ENCODE measurements at places on chromosomes 1 and 21. TPM values are rescaled to one million over a fixed set of nuclear protein-coding genes. Genes with fewer than 3 reads are reported as not detected.

- H3K36me3 ChIP-seq: peaks cover 2% of the 10 kb centered on the region
- H3K4me1 ChIP-seq: no peaks in the 10 kb centered on the region
Observed at GRCh38 chr1:1151306-1151705, 22.4 kb upstream of the TTLL10 start.

GRCh38 chr1:54808443-54809207 is 7.5 kb upstream of the TTC22 start:
- no peak overlapping the region for H3K27ac ChIP-seq
- H3K4me1 ChIP-seq: peaks cover 5% of the 10 kb centered on the region
- H3K36me3 ChIP-seq: no peaks in the 10 kb centered on the region
- no peak for DNase-seq
- H3K27me3 ChIP-seq: no peaks in the 10 kb centered on the region

GRCh38 chr1:46528297-46528955 is 23.0 kb downstream of the KNCN start:
- H3K36me3 ChIP-seq: no peaks in the 10 kb centered on the region
- H3K4me3 ChIP-seq: no peak overlapping the region
- H3K27me3 ChIP-seq: peaks cover 59% of the 10 kb centered on the region
- peaks cover 33% of the 10 kb centered on the region for H3K4me1 ChIP-seq
- no peak overlapping the region for H3K27ac ChIP-seq

- no peaks in the 10 kb centered on the region for H3K36me3 ChIP-seq
- peaks cover 12% of the 10 kb centered on the region for H3K4me1 ChIP-seq
- H3K27ac ChIP-seq: peak overlapping the region; percentile 90
- no peaks in the 10 kb centered on the region for H3K27me3 ChIP-seq
- no peak for DNase-seq
Observed at GRCh38 chr1:23577056-23578004, 18.0 kb upstream of the ID3 start.

GRCh38 chr1:43716559-43717281 is 9.4 kb downstream of the ST3GAL3 start:
- peaks cover 3% of the 10 kb centered on the region for H3K36me3 ChIP-seq
- no peak for DNase-seq
- H3K4me1 ChIP-seq: no peaks in the 10 kb centered on the region
- no peak overlapping the region for H3K4me3 ChIP-seq

TMEM183A gene
- total RNA-seq: 76.6 TPM

Measured in spinal cord (tissue), 10 donors.